Mesothelial cell of epicardium (in vitro differentiated cells): ENCODE measurements at places on chromosomes 7 and 10. TPM values are rescaled to one million over a fixed set of nuclear protein-coding genes. Genes with fewer than 3 reads are reported as not detected.

GRCh38 chr10:7374795-7375194 is 36.0 kb downstream of the SFMBT2 start:
- DNase-seq, result no peak

DNA sequence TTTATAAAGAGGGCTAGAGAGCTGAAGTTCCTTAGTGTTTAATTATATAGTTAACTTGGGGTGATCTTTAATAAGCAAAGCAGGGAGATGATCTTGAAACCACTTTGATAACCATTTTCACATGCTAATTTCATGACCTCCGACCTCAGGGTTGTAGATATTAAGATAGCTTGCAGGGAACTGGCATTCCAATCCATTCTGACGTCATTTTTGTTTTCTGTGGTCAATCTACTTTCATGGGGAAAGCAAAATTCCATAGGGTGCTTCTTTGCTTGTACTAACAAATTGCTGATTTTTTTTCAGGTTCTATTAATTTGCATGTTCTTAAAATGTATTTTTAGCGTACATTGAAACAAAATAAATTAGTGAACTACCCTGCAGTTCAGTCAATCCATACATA is 139.3 kb downstream of the CDCA7L start:
- no peak for DNase-seq

DNA sequence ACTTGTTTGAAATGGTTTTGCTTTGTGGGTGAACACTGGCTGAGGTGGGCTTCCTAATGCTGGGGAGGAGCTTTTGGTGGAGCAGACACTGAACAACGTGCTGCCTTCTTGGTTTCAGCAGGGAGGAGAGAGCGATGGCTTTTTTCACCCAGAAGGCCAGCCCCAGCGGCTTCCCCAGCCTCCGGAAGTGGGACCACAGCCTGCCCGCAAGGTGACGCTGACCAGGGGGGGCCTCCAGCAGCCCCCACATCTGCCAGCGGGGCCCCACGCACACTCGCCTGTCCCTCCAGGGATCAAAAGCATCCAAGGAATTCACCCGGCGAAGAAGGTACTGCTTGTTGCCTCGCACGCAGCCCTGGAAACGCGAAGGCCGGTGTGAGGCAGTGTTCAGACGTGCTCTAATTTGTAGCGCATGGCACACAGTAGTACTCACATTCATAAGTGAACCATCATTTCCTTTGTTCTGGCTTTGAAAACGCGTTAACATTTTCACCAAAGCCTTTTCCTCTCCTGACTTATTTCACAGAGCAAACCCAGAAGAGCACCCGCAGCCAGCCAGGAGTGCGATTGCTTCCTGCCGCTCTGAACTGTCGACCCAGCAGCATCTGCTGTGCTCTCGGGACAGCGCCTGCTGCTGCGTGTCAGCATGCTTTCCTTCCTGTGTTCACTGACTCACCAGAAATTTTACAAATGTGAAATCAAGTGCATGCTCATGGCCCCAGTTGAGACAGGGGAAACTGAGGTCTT is 48.4 kb downstream of the SHH start:
- DNase-seq, result no peak

Gene FAM237B
- total RNA-seq, result not detected in 3 replicates

Gene SORCS3
- 0.04 to 0.11 TPM (median 0.09 TPM) in 3 replicates for total RNA-seq

Gene CPN1
- not detected in 3 replicates for total RNA-seq

Gene OR2A1
- 0.24 to 0.27 TPM (median 0.27 TPM) in 3 replicates for total RNA-seq
